ENCODE measurements at places on chromosomes 5 and 9. TPM values are rescaled to one million over a fixed set of nuclear protein-coding genes. Genes with fewer than 3 reads are reported as not detected.

Gene PRELID2
- 0.23 TPM for total RNA-seq

Gene ENTPD8
- total RNA-seq, result not detected

Gene PCDHB14
- total RNA-seq, result not detected

DNA sequence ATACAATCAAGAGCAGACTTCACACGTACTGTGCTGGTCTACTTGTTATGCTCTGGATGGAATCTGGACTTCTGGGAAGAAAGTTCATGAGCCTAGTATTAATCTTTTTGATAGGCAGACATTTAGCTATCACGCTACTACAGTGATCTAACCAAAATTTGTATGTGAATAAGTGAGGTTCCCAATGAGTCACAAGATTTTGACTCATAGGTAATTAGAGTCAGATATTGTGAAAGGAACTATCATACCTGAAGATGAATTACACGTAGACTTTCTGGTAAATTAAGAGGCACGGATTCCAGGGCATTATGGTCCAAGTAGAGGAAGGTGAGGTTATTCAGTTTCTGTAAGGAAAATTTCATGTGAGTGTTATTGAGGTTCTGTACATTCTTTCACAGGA lies 18.4 kb downstream of the OGN start:
- DNase-seq, result no peak

DNA sequence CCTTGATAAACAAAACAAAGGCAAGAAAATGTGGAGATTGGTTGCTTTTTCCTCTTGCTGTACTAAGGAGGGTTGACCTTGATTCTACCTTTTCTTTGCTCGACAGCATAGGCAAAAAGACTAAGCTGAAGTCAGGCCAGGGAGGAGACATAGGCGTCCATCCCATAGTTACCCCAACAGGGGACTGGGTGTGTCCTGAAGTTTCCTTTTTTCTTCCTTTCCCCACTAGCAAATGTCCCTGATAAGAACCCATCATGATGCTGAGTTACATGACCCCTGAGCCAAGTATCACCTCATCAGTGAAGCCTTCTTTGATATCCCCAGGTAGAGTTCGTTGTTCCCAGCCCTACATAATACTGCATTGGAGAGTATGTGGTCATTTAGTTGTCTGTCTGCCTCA lies 9.9 kb upstream of the SHROOM1 start:
- no peak for DNase-seq

- peak; percentile 73 for DNase-seq
Observed at GRCh38 chr5:177357459-177358351, at the start of gene RGS14. Gene RGS14 (plus strand): TSS chr5:177357924. CDS start chr5:177358025, 101 bp downstream.

DNA sequence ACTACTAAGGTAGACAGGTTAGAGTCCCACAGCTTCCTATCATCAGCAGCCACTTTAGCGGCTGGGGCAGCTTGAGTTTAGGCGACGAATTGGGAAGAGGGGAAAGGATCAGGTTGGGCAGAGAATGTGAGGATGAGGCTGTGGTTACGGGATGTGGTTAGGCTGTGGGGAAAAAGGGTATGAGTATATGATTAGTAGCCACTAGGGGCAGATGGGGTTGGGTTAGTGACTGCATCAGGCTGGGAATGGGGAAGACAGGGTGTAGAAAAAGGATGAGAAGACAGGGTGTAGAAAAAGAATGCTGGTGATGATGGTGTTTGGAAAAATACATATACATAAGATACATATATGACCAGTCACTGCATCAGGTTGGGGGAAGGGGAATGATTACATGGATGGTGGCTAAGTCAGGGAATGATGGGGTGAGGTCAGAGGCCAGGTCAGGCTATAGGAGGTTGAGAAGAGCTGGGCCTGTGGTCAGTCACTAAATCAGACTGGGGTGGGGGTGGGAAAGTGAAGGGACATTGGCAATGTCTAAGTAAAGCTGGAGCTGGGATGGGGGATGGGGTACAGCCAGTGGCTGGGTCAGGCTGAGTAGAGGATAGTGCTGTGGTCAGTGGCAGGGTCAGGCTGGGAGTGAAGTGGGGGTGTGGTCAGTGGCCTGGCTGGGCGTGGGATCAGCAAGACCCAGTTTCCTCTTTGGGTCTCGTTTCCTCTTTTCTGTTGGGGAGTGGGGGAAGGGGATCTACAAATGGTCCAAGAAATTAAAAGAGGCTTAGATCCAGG lies 2.1 kb downstream of the TLN1 start:
- DNase-seq, result no peak
